ENCODE measurements at places on chromosomes 4 and X. TPM values are rescaled to one million over a fixed set of nuclear protein-coding genes. Genes with fewer than 3 reads are reported as not detected.

The AREG gene
- total RNA-seq, result 0.65 TPM

The CT45A10 gene
- not detected for total RNA-seq

The CRMP1 gene
- not detected for total RNA-seq

The SYTL5 gene
- total RNA-seq, result not detected

The DGKK gene
- total RNA-seq, result not detected

The HMGN5 gene
- 2.5 TPM for total RNA-seq

The CT45A5 gene
- total RNA-seq, result not detected

The NAT8L gene
- total RNA-seq, result 0.65 TPM

The DGAT2L6 gene
- not detected for total RNA-seq

The HMX1 gene
- not detected for total RNA-seq

The CT47B1 gene
- total RNA-seq, result not detected

The STK32B gene
- not detected for total RNA-seq

The ARHGAP24 gene
- total RNA-seq, result not detected

The TLR10 gene
- not detected for total RNA-seq

The ARSD gene
- 1.3 TPM for total RNA-seq

The RHOH gene
- total RNA-seq, result 122 TPM

The ASMTL gene
- 29.6 TPM for total RNA-seq

The ADGRG4 gene
- total RNA-seq, result not detected

The VCX gene
- not detected for total RNA-seq

The EPGN gene
- not detected for total RNA-seq

The GALNTL6 gene
- total RNA-seq, result not detected

The TENM3 gene
- total RNA-seq, result not detected

The DDX60 gene
- total RNA-seq, result 2.6 TPM

The PPEF2 gene
- not detected for total RNA-seq

The ATOH1 gene
- total RNA-seq, result not detected

The CYLC1 gene
- total RNA-seq, result not detected

The PDGFRA gene
- total RNA-seq, result not detected

The CT45A1 gene
- not detected for total RNA-seq

The BRS3 gene
- total RNA-seq, result not detected

The TMPRSS11B gene
- total RNA-seq, result not detected

The LINC00632 gene
- total RNA-seq, result not detected

The SFRP2 gene
- not detected for total RNA-seq
